ENCODE measurements at places on chromosomes 3 and 15.

DNA sequence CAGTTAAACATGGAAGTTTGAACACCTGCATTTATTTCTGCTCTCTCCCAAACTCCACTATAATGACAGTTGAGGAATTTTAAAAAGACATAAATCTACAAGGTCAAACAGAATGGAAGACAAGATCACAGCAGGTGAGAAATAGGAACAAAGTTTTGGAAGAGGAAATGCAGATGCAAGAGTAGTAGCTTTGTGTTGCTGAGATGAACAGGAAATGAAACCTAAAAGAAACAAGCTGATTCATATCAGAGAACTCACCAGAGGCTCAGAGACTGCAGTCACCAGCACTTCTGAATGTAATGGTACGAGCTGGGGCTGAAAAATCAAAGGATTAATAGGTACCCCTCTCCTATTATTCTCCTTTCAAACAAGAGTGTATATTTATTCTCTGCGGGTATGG, 459.9 kb downstream of the RAP2B start:
- no peak for DNase-seq

- no peak for DNase-seq
Observed at GRCh38 chr3:188656196-188656982, 502.4 kb downstream of the LPP start.

DNA sequence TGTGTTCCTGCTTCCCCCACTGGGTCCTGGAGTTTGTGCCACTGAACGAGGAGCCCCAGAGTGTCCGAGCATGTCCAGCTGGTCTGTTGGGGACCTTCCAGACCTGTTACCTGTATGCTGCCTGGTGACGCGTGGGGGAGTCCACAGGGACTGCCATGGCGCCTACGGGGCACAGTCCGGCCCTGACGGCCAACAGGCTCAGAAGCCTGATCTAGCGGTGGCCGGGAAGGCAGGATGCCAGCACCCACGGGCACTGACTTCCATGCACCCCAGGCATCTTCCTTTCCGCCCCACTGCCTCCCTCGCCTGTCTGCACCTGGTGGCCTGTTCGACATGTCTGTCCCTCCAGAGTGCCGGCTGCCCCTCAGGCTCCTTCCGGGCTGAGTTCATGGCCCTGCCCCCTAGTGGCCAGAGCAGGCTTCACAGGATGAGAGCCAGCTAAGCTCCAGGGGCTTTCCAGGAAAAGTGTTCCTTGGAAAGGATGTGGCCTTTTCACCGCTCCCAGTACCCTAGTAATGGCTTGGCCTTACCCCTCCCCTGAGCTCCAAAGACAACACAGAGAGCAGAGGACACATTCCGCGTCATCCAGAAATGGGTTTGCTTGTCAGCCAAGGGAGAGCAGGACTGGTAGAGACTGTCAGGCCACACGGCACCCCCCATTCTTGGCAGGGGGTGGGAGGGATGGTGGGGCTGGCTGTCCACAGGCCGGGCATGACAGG, 35.7 kb downstream of the NGRN start:
- no peak for DNase-seq

GRCh38 chr15:38758043-38758442, 193.4 kb upstream of the RASGRP1 start:
- no peak for DNase-seq

DNA sequence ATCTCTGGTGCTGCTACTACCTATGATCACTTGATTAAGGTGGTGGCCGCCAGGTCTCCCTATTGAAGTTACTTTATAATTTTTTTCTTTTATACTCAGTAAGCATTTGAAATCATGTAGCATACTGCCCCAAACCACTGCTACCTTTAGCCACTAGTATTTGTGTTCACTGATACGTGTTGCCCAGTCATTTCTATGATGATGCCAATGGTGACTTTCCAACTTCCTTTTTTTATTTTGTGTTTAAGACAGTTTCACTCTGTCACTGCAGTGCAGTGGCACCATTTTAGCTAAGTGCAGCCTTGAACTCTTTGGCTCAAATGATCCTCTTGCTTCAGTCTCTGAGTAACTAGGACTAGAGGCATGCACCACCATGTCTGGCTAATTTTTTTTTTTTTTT, 598.2 kb downstream of the NAALADL2 start:
- DNase-seq, result no peak

GRCh38 chr15:76252249-76252648, 59.0 kb downstream of the ETFA start:
- DNase-seq, result no peak

- no peak for DNase-seq
Observed at GRCh38 chr3:75395580-75396315, 268.4 kb upstream of the FRG2C start.

- DNase-seq, result no peak
Observed at GRCh38 chr3:165128544-165128943, 50.2 kb upstream of the SI start.

- no peak for DNase-seq
Observed at GRCh38 chr15:23532024-23532423, 33.5 kb upstream of the MKRN3 start.

- DNase-seq, result no peak
Observed at GRCh38 chr3:58004973-58005372, 3.2 kb upstream of the FLNB start.

GRCh38 chr3:128427872-128428822, 38.5 kb downstream of the DNAJB8 start:
- no peak for DNase-seq

DNA sequence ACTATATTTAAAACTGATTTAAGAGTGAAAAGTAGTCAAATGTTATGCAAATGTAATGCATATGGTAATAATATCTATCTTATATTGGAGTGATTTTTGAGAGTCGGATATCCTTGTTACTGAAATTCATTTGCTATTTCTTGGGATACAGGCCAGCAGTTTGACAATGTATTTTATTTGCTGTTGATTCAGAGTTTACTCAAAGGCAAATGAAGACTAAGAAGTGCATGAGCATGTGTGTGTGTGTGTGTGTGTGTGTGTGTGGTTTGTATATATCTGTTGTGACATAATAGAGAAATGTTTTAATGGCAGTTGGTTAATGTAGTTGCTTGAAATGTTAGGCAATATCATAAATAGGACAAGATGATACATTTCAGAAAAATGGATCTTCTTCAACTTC, 39.0 kb downstream of the UNC13C start:
- no peak for DNase-seq

DNA sequence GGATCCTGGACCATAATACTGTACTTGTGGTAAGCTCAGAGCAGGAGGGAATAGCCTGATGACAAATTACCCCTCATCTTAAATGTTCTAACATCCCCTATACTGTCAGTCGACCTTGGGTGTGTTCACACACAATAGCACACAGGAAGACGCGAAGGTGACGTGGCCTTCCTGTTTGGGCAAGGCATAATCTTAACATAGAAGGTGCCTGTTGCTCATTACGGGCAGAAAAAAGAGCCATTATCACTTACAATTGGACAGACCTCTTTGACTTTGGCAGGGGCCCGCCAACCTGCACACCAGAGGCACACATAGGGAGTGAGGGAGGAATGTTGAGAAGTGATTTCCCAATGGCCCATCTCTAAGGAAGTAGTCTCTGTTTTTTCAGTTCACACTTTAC, 144.2 kb downstream of the ANO10 start:
- no peak for DNase-seq

GRCh38 chr15:90240856-90241255, 6.8 kb downstream of the GDPGP1 start:
- no peak for DNase-seq

DNA sequence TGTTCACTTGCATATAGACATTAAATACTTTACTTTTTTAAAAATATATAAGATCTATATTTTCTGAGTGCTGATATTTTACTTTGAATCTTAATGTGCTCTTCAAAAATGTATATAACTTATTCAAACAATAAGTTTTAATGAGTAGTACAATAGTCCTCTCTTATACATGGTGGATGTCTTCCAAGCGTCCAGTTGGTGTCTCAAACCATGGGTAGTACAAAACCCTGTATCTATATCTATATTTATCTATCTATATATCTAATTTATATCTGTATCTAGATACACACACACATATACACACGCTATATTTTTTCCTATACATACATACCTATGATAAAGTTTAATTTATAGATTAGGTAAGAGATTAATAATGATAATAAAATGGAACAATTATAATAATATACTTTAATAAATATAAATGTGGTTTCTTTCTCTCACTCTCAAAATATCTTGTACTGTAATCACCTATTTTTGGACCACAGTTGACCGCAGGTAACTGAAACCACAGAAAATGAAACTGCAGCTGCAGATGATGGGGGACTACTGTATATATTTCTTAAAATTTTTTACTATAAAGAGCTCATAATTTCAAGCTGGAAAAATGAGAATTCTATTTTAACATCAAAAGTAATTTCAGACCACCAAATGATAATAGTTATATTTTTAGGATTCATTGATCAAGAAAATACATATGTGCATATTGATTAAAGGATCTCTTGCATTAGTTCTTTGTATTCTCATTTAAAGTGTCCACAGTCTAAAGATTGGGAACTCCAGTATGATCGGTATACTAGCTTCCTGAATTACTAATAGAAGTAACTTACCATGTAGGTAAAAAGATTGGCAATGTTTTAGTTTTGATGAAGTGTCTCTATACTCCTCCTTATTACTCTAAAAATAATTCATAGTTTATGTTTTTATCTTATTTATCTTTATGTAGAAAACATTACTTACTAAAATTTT, 215.1 kb upstream of the MLF1 start:
- no peak for DNase-seq

GRCh38 chr3:66370179-66370578, 130.6 kb downstream of the LRIG1 start:
- no peak for DNase-seq

- DNase-seq, result no peak
Observed at GRCh38 chr15:79944622-79945021, 26.4 kb downstream of the BCL2A1 start.

- no peak for DNase-seq
Observed at GRCh38 chr3:100927775-100928174, 65.4 kb downstream of the ABI3BP start.

DNA sequence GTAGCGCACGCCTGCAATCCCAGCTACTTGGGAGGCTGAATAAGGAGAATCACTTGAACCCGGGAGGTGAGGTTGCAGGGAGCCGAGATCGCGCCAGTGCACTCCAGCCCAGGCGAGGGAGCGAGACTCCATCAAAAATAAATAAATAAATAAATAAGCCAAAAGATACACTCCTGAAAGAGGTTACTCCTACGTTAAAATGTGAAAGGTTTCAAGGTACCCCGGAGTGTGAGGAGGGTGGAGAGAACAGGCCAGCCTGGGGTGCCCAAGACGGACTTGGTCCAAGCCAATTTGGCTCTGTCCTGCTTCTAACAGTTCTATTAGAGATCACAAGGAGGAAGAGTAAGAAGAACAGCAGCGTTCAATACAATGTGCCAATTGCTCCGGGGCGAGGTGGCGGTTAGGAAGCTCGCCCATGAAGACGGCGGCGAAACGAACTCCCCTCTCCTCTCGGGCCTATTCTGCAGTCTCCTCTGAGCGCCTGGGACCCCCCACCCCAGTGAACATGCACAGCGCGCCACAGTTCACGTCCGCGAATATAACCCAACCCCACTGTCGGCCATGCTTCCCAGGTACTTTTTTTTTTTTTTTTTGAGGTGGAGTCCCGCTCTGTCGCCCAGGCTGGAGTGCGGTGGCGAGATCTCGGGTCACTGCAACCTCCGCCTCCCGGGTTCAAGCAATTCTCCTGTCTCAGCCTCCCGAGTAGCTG, 942 bp downstream of the ELP6 start:
- DNase-seq, result no peak

DNA sequence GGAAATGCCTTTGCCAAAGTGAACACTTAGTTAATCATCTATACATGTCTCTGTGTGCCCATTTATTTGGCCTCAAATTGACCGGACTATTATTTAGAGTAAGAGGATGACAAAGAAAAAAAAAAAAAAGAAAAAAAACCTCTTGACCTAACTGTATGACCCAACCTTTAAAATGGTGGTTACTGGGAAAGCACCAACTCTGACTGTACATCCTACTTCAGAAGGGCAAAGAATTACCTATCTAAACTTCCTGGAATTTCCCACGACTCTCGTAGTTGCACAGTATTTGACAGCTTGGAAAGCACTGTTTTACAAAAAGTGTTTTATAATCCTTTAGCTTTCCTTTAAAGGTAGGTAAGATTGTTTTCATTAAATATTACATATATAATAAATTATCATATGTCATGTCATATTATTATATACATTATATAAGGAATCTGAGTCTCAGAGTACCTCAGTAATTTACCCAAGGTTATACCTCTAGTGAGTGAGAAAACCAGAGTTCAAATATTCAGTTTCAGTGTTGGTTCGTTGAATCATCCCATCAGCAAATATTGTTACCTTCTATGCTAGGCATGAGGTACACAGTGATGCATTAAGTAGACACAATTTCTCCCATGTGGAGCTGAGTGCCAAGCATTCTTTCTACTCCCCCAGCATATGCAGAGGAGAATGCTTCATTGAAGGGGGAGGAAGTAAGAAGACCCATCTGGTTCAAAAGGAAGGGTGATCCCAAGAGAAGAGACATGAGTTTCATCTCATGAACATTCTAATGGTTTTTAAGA, 5.0 kb downstream of the BCL2A1 start:
- no peak for DNase-seq

DNA sequence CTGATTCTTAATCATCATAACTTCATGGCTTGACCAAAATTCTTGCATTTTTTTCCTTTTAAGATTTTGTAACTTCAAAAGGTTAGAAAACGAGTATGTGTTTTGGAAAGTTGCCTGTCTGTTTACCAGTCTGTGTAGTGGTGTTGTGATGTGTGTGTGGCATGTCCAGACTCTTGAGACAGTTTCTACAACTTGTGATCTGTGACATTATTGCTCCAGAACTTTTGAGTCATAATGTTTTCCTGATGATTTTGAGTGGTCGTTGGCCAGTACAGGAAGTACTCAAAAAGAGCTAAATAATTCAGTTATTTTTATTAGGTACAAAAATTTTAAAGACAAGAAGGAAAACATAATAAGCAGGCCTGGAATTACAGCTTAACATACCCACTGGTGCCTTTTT, 229.0 kb upstream of the C2CD4B start:
- no peak for DNase-seq

- no peak for DNase-seq
Observed at GRCh38 chr3:178777718-178778411, 241.6 kb downstream of the KCNMB2 start.

DNA sequence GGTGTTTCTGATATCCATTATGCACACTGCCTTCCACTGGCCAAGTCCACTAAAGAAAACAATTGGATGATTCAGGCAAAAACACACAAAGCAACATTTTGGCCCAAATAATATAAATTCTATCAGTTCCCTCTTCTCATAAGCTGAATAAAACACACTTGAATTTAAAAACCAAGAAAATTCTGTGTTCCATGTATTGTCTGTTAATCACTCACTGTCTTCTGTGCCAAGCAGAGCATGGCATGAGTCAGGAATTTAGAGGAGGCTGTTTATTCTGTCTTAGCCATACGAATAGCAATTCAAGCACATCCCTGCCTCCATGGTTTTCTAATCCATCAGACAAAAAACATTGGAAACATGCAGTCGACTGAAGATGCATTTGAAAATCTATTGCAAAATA, 215.6 kb upstream of the UMPS start:
- no peak for DNase-seq

GRCh38 chr15:41996921-41997592, 23.8 kb downstream of the PLA2G4E start:
- DNase-seq, result no peak
